SJSA1 (cell line): ENCODE measurements at places on chromosomes 6 and 20.
A peak's percentile ranks its signal among the peaks of the same experiment; 100 is the strongest.

GRCh38 chr6:31423550-31423949 lies 20.2 kb downstream of the MICA start:
- DNase-seq = no peak

DNA sequence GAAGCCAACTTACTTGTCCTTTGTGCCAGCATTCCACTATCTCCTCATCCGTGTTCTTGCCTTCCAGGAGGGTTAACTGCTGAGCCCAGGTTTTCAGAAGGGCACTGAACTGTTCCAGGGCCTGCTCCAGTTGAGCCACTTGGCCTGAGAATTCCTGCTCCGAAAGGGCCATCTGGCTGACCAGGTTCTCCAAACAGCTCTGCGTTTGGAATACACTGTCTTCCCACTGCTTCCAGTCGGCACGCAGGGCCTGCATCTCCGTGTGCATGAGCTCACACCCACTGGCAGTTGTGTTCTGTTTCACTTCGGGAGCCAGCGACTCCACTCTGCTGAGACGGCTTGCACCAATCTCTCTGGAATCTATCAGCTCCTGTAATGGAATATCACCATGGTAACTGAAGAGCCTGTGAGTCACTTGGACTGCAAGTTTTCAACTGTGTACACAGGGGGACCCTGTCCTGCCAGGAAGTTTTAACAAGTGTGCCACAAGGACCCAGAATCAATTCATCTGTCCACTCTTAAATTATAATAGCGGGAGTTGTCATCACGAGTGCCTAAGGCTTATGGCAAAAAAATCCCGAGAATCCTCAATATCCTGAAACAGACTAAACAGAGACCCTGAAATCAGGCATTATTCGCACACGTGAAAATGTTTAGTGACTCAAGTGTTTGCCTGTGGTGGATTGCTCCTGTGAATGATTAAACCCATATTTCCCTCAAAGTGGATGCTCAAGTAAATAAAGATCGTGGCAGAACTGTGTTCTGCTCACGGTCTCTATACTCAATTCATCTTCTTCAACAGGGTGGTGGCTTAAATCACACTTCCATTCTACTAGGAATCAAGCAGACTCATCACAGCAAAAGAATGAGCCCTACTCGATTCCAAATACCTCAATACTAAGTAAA lies 255.9 kb downstream of the SYNE1 start:
- DNase-seq = peak; percentile 86

DNA sequence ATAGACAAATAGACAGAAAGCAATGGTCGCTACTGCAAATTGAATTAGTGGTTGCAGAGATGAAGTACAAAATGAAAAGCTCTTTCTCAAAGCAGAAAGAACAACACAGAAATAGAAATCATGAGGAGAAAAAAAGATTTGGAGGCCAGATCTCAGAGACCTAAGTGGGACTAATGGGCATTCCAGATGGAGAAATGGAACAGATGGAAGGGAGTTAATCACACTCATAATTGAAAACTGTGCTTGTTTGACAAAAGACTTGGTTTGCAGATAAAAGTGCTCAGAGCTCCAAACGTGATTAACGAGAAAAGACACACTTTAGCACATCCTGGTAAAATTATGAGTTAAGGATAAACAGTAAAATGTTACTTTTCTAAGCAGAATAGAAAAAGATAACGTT lies 58.1 kb upstream of the SNRPB2 start:
- DNase-seq = no peak

DNA sequence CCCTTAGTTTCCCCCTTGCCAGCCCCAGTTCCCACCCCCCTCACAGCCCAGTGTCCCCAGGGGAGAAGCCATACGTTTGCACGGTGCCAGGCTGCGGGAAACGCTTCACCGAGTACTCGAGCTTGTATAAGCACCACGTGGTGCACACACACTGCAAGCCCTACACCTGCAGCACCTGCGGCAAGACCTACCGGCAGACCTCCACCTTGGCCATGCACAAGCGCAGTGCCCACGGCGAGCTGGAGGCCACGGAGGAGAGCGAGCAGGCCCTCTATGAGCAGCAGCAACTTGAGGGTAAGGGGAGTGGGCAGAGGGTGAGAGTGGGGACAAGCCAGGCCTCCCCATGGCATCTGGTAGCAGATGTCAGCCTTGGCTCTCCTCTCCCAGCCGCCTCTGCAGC lies 5.1 kb upstream of the DEF6 start:
- DNase-seq = no peak

GRCh38 chr20:34268851-34269636 lies 27.8 kb downstream of the ASIP start:
- DNase-seq = peak; percentile 26

- peak; percentile 43 for DNase-seq
Measured at GRCh38 chr20:58717278-58718091, 24.9 kb downstream of the NPEPL1 start.

- DNase-seq = no peak
Measured at GRCh38 chr20:4326195-4327065, 311.1 kb upstream of the RNF24 start.
